ENCODE measurements at places on chromosomes 1 and 21. TPM values are rescaled to one million over a fixed set of nuclear protein-coding genes. Genes with fewer than 3 reads are reported as not detected.

Gene CR1L
- not detected for polyA plus RNA-seq

Gene RPE65
- not detected for polyA plus RNA-seq

Gene TMEM61
- 14.9 TPM for polyA plus RNA-seq

Gene FAM43B
- polyA plus RNA-seq: not detected

GRCh38 chr21:43810505-43811261 is 21.3 kb downstream of the RRP1 start:
- no peaks in the 10 kb centered on the region for H3K36me3 ChIP-seq
- no peak overlapping the region for H3K27ac ChIP-seq
- peak; percentile 86 for DNase-seq
- H3K27me3 ChIP-seq: no peaks in the 10 kb centered on the region
- no peak overlapping the region for H3K4me3 ChIP-seq

- DNase-seq: no peak
- no peaks in the 10 kb centered on the region for H3K36me3 ChIP-seq
- H3K27me3 ChIP-seq: no peaks in the 10 kb centered on the region
- H3K4me3 ChIP-seq: no peak overlapping the region
Observed at GRCh38 chr21:45630066-45630694, 13.3 kb upstream of the PCBP3 start.

DNA sequence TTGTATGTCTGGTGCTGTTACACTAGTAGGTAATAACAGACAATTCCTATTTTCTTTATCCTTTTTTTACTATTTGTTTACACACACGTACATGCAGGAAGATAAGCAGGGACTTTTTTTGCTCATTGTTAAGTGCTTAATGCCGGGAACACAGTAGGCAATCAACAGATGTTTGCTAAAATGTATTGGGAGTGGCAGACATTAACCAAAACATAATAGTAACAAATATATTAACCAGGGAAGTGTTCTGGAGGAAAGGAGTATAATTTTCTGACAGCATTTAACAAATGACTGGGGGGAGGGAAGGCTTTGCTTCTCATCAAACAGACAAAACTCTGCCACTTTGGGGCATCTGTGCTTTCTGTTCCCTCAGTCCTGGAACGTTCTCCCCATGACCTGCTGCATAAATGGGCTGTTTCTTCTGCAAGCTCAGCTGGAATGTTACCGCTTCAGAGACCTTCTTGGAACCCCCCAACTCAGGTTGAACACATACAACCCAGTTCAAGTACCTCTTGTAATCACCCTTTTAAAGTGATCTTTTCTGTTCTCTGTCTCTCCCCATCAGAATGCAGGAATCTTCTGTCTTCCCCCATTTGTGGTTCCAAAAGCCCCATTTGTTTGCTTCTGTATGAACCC is 2.1 kb downstream of the CR1L start:
- H3K4me1 ChIP-seq: peaks cover 13% of the 10 kb centered on the region
- H3K27ac ChIP-seq: no peak overlapping the region
- H3K36me3 ChIP-seq: no peaks in the 10 kb centered on the region
- DNase-seq: no peak
- no peak overlapping the region for H3K4me3 ChIP-seq

- no peaks in the 10 kb centered on the region for H3K4me1 ChIP-seq
- H3K27ac ChIP-seq: no peak overlapping the region
- no peaks in the 10 kb centered on the region for H3K27me3 ChIP-seq
- no peak for DNase-seq
Observed at GRCh38 chr1:55118651-55119329, 79.4 kb downstream of the PCSK9 start.

DNA sequence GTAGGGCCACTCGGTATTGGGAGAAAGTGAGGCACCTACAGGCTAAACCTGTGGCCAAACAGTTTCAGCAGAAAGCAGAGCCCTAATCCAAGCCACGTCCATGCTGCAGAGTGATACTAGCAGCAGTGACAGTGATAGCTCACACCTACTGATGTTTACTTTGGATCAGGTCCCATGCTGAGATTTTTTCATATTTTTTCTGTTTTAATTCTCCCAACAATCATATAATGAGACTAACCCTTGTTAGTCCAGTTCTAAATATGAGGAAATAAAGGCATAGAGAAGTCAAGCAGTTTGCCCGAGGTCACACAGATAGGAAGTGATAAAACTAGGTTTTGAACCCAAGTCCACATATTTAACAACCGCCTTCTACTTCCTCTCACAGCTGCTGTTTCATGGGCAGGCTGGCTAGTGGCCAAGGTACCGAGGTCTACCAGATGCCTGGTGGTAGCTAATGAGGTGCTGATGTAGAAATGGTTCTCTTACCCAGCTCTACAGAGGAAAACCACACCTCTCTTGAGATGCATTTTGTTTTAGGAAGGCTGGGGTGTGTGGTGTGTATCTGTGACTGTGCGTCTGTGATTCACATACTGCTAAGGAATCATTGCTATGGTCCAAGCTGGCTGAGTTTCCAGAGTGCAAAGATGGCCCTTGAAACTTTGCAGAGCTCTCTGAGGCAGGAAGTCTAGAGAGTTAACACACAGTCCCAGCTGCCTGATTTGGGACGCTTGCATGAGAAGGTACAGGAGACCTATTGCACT is 80.3 kb upstream of the ARTN start:
- H3K36me3 ChIP-seq: no peaks in the 10 kb centered on the region
- DNase-seq: peak; percentile 79
- H3K27me3 ChIP-seq: no peaks in the 10 kb centered on the region
- H3K4me1 ChIP-seq: peaks cover 17% of the 10 kb centered on the region
- no peak overlapping the region for H3K27ac ChIP-seq
- no peak overlapping the region for H3K4me3 ChIP-seq

All from sigmoid colon (tissue), 7 donors.